Right cardiac atrium (tissue), 5 donors: ENCODE measurements at places on chromosomes 12 and 14.

DNA sequence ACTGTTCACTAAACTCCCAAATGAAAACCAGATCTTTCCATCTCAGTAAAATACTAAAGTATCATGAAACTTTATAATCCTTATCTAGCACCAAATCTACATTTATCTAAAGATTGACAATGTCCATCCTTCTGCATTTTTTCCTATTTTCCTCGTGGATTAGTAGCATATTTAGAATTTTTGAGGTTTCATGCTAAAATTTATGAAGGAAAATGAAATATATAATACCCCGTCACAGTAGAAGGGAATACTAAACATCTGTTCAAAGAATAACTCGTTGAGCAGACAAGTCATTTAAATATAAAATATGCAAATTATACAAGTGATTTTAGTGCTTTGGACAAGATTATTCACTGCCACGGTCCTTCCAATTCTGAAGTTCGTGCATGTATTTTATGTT lies 122.7 kb upstream of the SLCO1C1 start:
- no peak for DNase-seq

DNA sequence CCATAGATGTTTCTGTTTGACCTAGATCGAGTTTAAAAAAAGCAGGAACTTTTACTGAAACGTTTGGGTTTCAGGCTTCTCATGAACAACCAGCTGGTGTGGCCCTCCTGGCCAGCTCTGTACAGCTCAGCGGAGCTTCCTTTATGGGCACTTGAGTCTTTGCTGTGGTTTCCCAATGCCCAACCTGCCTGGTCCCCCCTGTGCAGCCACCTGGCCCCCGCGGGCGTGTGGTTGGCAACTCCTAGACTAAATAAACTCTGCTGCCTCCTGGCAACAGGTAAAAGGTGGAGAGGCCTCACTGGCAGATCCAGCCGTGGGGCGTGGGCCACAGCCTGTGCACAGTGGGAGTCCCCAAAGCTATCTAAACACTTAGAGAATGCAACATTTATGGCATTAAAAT lies 38.7 kb downstream of the ADGRD1 start:
- DNase-seq = no peak

DNA sequence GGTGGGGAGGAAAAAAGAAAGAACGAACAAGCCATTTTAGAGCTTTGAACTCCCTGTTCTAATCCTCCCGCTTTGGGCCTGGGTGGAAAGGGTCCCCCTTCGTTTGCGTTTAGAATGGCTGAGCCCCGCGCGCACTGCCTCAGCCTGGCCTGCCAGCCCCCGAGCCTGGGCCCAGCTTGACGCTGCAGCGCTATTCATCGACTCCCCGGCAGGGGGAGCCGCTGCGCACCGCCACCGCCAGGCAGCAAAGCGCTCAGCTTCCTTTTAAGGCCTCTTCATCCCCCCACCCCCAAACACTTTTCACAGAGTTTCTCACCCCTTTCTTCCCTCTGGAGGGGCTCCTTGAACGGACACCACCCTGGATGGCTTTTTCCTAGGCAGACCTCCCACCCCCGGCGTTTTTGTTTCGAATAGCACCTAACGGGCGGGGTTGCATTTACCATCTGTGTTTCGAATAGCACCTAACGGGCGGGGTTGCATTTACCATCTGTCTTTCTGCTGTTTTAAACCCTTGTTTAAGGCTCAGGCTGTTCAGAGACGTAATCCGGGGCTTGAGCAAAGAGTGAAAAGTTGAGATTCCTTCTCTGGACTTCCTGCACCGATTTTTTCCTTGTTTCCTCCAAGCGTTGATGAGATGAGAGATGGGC lies 56.4 kb upstream of the PIWIL1 start:
- DNase-seq = no peak

DNA sequence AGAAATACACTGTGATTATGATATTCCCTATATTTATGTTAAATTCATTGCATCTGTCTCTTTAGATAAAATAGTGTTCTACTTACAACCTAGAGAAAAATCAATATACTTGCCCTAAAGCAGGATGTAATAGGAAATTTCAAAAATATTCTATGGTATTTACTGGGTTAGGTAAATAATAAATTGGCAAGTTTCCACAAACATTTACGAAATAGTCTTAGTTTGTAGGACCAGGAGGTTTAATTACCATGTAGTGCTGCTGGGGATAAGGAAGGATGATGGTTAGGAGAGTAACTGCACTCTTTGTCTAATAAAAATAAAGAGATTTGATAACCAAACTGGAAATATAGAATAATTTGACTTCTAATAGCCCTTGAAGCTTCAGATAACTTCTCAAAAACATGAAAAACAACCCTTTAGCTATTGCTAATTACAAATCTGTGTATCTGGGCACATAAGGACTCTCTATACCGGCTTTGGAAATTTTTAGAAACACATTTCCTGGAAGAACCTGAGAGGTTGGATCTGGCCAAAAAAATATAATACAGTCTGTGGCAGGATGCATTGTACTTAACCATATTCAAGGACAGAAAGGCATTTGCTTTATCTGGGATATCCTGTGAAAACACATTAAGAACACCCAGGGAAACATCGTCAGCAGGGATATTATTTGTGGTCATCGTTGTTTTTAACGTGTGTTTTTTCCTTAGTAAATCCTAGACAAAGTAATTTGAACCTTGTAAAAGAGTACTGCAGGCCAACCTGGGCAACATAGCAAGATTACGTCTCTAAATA lies 36.7 kb upstream of the TMCC3 start:
- no peak for DNase-seq

GRCh38 chr12:40745386-40745785 lies 53.1 kb downstream of the CNTN1 start:
- DNase-seq = no peak

DNA sequence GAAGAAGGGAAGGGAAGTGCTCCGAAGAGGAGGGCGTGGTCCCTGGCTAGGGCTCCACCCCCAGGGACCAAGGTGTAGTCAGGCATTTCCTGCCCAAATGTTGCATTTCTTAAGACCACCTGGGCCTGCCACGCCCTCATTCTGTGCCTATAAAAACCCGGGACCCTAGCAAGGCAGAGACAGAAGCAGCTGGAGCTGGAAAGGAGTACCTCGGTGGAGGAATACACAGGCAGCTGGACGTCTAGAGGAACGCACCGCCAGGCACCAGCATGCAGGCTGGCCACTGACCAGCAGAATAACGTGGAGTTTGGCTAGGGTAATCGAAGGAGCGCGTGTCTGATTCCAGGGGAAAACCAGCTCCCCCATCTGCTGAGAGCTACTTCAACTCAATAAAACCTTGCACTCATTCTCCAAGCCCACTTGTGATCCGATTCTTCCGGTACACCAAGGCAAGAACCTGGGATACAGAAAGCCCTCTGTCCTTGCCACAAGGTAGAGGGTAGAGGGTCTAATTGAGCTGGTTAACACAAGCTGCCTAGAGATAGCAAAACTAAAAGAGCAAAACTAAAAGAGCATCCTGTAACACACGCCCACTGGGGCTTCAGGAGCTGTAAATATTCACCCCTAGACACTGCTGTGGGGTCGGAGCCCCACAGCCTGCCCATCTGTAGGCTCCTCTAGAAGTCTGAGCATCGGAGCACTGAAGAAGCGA lies 21.0 kb downstream of the CFL2 start:
- peak; percentile 29 for DNase-seq

GRCh38 chr12:47316609-47317049 lies 236.9 kb upstream of the AMIGO2 start:
- DNase-seq = no peak

DNA sequence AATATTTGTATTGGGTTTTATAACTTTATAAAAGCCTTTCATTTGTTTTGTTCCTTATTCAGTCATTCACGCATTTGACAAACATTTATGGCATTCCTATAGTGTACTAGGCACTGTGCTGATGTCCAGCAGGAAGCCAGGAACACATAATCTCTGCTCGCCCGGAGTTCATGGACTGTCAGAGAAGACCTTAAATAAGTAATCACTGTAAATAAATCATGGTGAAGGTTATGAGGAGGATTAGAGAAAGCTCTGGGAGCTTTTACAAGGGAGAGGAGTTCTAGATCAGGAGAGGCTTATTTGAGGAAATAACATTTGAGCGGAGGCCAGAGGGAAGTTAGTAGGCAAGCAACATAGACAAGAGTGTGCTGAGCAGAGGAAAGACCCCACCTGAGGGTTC lies 1.4 kb upstream of the RDH11 start:
- no peak for DNase-seq

DNA sequence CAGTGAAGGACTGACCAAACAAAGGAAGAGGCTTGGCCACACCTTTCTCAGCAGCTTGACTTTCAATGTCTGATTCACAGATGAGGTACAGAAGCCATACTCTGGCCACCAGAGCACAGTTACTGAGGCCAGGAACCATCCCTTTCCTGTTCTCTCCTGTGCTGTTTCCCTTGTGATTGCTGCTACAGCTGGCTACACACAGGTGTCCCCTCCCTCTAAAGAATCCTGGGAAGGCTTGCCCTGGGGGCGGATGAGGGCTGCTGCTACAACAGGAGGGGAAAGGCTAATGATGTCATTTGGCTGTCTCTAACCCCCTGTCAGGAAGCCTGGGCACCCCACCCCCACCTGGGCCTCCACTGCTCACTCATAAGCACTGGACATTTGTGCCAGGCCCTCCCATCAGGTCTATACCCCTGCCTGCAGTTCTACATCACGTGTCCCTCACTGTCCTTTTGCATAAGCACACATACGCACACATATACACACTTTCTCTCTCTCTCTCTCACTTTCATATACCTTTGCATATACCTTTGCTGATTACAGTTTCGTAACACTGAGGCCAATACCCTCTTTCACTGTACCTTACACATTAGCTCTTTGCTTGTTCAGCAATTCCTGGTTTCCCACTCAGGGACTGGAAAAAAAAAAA lies 41.4 kb downstream of the PRPF40B start:
- no peak for DNase-seq

DNA sequence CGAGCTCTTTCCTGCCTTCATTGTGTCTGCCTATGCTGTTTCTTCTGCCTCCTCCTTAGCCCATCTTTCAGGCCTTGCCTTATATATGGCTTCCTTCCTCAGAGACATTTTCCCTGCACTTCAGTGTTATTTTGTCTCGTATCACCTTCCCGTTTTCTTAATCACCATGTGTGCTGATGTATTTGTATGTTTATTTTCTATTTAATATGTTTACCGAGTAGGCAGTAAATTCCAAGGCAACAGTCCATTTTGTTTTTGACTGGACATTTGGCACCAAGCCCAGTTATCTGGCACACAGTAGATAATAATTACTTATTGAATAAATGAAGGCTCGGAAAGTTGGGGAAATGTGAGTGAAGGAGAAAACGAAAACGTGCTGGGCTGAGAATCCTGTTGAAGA lies 4.6 kb upstream of the POU6F1 start:
- no peak for DNase-seq

DNA sequence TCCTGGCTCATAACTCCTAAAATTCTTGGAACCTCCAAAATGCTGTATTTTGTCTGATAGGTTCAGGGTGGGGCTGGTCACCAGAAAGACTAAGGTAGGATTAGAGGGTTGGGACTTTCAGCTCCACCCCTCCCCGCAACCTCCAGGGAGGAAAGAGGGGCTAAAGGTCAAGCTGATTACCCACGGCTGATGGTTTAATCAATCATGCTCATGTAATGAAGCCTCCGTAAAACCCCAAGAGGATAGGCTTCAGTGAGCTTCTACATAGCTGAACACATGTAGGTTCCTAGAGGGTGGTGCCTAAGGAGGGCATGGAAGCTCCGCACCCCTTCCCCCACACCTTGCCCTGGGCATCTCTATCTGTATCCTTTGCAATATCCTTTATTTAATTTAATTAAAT lies 60.0 kb downstream of the DGLUCY start:
- DNase-seq = no peak

- no peak for DNase-seq
Observed at GRCh38 chr12:49946086-49946485, 4.5 kb upstream of the AQP2 start.

GRCh38 chr12:8678661-8679111 lies 16.1 kb upstream of the MFAP5 start:
- DNase-seq = no peak

GRCh38 chr14:74083784-74084276 lies 423 bp downstream of the ALDH6A1 start:
- DNase-seq = peak; percentile 58

DNA sequence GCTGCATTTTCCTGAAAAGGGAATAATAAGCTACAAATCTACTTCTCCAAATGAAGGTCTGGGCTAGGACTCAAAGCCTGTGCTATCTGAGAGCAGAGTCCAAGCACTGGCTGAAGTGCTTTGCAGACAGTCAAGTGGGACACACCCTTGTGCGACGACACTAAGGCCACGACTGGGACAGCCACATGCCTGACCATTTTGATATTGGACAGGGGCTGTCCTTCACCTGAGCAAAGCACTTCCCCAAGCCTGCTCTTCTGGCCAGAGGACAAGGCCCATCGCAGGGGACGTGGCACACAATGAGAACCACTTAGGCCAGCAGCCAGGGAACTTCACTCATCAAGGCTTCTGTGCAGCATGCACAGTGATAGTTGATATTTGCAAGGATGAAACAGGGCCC lies 71.4 kb downstream of the RBM19 start:
- no peak for DNase-seq

GRCh38 chr12:48525332-48525731 lies at the start of gene OR8S1:
Gene OR8S1 (plus strand): TSS chr12:48525632. CDS start chr12:48525632, 0 bp downstream.
- DNase-seq = no peak

DNA sequence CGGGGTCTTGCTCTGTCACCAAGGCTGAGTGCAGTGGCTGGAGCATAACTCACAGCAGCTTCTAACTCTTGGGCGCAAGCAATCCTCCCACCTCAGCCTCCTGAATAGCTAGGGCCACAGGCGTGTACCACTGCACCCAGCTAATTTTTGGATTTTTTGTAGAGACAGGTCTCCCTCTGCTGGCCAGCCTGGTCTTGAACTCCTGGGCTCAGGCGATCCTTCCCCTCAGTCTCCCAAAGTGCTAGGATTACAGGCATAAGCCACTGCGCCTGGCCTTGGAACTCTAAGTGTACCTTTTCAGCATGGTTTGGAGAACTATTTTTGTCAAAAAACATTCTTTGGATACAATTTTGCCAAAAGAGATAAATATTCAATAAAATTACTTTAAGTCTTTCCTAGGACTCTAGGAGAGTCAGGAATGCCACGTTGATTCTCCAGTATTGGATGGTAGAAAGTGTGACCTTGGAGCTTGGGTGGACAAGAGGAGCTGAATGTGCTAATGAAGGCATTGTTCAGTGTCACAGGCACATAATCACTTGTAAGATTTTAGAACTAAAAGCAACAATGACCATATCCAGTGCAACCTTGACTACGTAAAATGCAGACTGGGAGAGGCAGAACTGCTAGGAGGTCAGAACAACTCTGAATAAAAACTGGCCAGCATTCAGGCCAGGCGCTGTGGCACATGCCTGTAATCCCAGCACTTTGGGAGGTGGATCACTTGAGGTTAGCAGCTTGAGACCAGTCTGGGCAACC lies 2.8 kb downstream of the SRSF9 start:
- DNase-seq = peak; percentile 68

GRCh38 chr14:36818246-36818645 lies 156.6 kb downstream of the PAX9 start:
- no peak for DNase-seq

- DNase-seq = no peak
Observed at GRCh38 chr14:88195676-88196075, 127.4 kb downstream of the KCNK10 start.

GRCh38 chr12:67520606-67521005 lies 127.9 kb upstream of the DYRK2 start:
- DNase-seq = no peak
